ENCODE measurements at places on chromosomes 1 and 21.

DNA sequence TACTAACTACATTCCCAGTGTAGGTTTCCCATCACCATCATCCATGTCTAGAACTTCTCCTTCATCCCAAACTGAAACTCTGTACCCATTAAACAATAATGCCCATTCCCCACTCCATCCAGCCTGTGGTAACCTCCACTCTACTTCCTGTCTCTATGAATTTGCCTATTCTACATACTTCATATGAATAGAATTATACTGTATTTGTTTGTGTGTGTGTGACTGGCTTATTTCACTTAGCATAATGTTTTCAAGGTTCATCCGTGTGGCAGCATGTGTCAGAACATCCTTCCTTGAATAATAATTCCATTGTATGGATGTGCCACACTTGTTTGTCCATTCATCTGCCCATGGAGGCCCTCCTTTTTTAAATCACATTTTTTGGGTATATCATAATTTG, 35.7 kb downstream of the ATP2B4 start:
- no peak for DNase-seq

GRCh38 chr21:28781602-28782276, 210.9 kb downstream of the LTN1 start:
- no peak for DNase-seq

DNA sequence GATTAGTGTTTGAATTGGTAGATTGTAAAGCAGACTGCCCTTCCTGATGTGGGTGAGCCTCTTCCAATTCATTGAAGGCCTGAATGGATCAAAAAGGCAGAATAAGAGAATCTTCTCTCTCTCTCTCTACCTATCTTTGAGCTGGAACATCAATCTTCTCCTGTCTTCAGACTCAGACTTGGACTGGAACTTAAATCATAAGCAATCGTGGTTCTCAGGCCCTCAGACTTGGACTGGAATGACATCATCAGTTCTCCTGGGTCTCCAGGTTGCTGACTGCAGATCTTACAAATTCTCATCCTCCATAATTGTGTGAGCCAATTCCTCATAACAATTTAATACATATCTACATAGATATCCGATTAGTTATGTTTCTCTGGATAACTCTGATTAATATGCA, 66.8 kb downstream of the IER5 start:
- no peak for DNase-seq

DNA sequence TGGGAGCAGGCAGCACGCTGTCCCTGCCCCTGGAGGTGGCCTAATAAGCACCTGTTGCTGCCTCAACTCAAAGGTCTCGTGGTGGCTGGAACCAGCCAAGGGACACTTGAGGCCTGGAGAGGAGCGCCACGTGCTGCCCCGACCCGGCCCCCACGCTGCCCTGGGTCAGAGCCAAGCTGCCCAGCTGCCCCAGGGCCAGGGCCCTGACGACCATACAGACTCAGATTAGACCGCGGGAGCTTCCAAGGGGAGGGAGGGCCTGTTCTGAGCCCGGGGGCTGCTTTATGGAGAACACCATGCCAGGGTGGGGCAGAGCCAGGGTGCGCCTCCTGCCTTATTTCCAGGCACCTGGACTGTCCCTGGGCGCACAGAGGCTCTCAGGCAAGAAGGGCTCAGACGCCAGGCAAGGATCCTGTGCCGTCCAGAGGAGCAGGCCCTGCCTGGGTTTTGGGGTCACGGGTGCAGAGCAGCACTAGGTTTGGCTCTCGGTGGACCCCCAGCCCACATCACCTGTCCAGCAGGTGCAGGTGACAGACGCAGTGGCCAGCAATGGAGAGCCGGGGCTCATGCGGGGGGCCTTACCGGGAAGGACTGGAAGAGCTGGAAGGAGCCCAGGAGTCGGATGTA, 18.6 kb downstream of the KRTAP10-1 start:
- DNase-seq = no peak

- no peak for DNase-seq
Observed at GRCh38 chr1:229076195-229076594, 194.7 kb upstream of the RAB4A start.

DNA sequence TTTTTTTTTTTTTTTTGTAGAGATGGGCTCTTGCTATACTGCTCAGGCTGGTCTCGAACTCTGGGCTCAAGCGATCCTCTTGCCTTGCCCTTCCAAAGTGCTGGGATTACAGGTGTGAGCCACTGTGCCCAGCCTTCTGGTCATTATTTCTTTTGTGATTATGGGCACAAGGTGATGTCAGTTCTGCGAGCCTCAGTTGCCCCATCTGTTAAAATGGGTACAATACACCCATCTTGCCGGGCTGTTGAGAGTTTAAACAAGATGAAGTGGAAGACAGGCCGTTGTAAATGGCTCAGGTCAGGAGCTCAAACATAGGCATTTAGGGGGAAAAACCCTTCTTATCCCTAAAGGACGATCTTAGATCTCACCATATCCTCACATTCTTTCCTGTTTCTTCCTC, 53.7 kb upstream of the WNT4 start:
- DNase-seq = no peak

All from activated CD4-positive, alpha-beta T cell treated with anti-CD3 and anti-CD28 coated beads, Interleukin-2, amount 50 U/mL, for 1 hour (primary cell).